Fibroblast of lung (primary cell): ENCODE measurements at places on chromosomes 2 and 18. TPM values are rescaled to one million over a fixed set of nuclear protein-coding genes. Genes with fewer than 3 reads are reported as not detected.
A peak's percentile ranks its signal among the peaks of the same experiment; 100 is the strongest.

- no peaks in the 10 kb centered on the region for H3K36me3 ChIP-seq
- no peaks in the 10 kb centered on the region for H3K27me3 ChIP-seq
- no peak overlapping the region for H3K27ac ChIP-seq
- no peak overlapping the region for H3K4me3 ChIP-seq
- no peaks in the 10 kb centered on the region for H3K4me1 ChIP-seq
- no peak for DNase-seq
Observed at GRCh38 chr18:7482342-7482741, 84.8 kb upstream of the PTPRM start.

The APCDD1 gene
- total RNA-seq = 4.9 and 17.3 TPM in 2 replicates

DNA sequence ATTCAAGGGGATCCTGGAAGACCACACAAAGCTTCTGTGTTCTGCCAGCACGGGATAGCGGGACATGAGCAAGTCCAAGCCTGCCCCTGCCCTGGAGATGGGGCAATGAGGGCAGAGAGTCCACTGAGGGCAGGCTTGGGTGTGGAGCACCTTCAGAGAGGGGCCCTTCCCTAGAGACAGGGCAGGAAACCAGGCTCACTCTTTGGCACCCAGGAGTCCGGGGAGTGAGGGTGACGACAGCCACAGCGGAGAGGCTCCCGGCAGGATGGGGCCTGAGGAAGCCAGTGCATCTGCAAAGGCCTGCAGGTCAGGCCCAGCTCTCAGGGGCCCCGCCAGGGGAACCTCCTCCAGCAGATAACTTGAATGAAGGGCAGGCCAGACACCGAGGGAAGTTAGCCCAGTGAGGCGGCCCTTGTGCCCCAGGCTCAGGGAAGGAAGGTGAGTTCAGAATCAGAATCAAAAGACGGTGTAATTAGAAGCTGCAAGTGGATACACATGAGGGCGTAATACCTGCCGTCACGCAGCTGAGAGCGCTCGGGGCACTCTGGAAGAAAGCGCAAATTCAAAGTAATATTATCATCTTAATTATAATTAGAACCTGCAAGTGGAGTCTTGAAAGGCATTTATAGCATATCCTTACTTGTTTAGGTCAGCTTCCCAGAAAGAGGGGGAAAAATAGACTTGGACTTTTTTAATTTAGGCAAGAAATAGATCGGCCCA lies 142.6 kb upstream of the LGALSL start:
- H3K4me1 ChIP-seq = peaks cover 6% of the 10 kb centered on the region
- H3K36me3 ChIP-seq = no peaks in the 10 kb centered on the region
- DNase-seq = no peak
- H3K4me3 ChIP-seq = no peak overlapping the region
- peaks cover 11% of the 10 kb centered on the region for H3K27me3 ChIP-seq

The ACADL gene
- total RNA-seq = 0.50 and 0.51 TPM in 2 replicates

DNA sequence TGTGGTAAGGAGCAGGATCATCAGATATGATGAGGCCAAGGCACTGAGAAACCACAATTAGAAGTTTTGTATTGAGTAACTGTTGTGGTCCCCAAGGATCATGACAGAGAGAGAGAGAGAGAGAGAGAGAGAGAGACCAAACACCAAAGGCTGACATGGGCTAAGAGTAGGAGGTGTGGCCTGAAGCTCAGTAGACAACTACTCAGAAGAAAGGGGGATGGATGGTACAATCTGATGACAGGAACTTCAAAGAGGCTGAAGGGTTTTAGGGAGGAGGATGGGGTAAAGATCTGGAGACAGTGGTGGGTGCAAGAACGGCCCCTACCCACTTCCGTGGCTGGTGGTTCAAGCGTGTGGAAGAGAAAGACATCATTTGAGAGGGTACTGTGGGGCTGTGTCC lies 135.0 kb downstream of the DCDC2C start:
- H3K27ac ChIP-seq = no peak overlapping the region
- no peaks in the 10 kb centered on the region for H3K36me3 ChIP-seq
- no peak for DNase-seq
- no peaks in the 10 kb centered on the region for H3K4me1 ChIP-seq
- H3K27me3 ChIP-seq = no peaks in the 10 kb centered on the region
- H3K4me3 ChIP-seq = no peak overlapping the region

DNA sequence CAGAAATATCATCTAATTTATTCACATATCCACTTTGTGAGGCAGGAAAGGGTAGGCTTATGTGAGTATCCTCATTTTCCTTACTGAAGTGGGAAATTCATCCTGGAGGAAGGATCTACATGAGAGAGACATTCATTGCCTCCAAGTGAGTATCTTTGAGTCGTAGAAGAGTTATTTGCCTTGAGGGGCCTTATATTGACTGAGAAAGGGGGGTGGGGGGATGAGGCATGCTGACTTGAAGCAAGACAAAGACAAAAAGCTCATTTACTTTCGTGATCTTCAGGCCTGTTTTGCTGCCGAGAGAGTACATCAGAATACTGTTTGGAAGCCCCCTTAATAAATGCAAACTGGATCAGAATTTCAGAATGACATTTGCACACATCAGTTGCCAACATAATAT lies 17.6 kb upstream of the NEDD4L start:
- H3K27ac ChIP-seq = no peak overlapping the region
- no peaks in the 10 kb centered on the region for H3K36me3 ChIP-seq
- H3K4me3 ChIP-seq = no peak overlapping the region
- DNase-seq = no peak
- H3K27me3 ChIP-seq = peaks cover 3% of the 10 kb centered on the region
- H3K4me1 ChIP-seq = no peaks in the 10 kb centered on the region

GRCh38 chr2:33326100-33326499 lies 150.3 kb upstream of the RASGRP3 start:
- no peak overlapping the region for H3K27ac ChIP-seq
- no peak for DNase-seq
- no peaks in the 10 kb centered on the region for H3K27me3 ChIP-seq
- H3K4me3 ChIP-seq = no peak overlapping the region

DNA sequence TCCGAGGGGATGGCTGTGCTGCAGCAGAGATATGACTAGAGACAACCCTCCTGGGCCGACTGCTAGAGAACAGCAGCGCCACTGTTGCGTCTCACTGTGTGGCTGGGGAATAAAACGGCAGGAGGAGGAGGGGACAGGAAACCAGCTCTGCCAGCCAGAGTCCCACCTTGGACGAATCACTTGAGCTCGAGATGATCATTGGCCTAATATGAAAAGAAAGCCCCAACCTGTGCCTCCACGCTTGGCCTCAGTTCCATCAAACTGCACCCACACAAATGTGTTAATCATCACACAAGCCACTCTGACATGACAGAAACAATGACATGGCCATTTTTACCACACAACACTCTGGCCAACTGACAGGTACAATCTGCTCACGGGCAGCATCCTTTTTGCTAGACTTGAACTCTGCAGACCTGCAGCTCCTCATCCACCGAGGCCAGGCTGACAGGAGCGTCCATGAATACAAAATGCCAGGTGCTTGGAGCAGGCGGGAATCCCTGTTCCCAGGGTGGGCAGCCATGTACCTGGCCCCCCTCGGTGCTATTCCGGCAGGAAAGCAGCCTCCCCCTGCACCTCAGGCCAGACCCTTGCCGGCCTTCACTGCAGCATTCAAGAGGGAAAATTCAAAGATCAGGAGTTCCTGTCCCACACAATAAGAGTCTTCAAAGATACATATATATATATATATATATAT lies 52.3 kb downstream of the PARD6G start:
- H3K36me3 ChIP-seq = no peaks in the 10 kb centered on the region
- no peak for DNase-seq
- no peak overlapping the region for H3K4me3 ChIP-seq
- no peaks in the 10 kb centered on the region for H3K27me3 ChIP-seq
- H3K27ac ChIP-seq = no peak overlapping the region

DNA sequence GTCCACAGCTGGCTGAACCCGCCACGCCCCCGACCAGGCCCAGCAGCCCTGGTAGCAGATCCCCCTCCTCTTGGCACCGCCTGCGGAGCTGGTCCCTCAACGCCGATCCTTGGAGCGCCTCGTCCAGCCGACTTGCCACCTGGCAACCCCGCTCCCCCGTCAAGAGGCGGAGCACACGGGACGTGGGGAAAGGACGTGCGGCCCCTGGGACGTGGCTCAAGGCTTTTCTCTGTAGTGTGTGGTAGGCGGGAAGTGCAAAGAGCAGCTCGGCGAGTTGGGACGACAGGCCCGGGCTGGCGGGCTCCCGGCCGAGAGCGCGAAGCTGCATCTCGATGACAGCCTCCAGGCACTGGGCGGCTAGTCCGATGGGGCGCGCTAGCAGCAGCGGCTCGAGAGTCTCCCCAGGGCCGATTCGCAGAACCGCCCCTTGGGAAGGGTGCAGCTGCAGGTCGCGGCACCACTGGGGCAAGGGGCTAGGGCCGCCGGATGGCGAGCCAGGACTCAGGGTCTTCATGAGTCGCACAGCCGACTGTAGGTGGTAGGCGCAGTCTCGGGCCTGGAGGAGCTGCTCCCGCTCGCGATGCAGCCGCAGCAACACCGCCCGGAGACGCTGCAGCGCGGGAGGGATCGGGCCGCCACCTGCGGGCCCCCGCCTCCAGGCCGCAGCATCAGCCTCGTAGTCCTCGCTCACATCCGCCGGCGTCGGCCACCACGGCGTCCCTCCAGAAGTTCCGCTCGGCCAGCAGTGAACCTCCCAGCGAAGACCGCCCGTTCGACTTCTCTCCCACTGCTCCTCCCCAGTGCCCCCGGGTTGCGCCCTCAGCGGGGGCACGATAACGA lies 617 bp downstream of the CCDC142 start:
- H3K27ac ChIP-seq = peak overlapping the region; percentile 85
- no peak for DNase-seq

The C1QL2 gene
- not detected in 2 replicates for total RNA-seq

- no peak for DNase-seq
- no peak overlapping the region for H3K4me3 ChIP-seq
- H3K27ac ChIP-seq = no peak overlapping the region
- no peaks in the 10 kb centered on the region for H3K27me3 ChIP-seq
- H3K4me1 ChIP-seq = no peaks in the 10 kb centered on the region
Observed at GRCh38 chr2:34416856-34417255, 817.8 kb upstream of the FAM98A start.

- no peak overlapping the region for H3K4me3 ChIP-seq
- peak; percentile 9 for DNase-seq
- H3K36me3 ChIP-seq = no peaks in the 10 kb centered on the region
- no peaks in the 10 kb centered on the region for H3K27me3 ChIP-seq
- H3K27ac ChIP-seq = no peak overlapping the region
Observed at GRCh38 chr18:22900558-22901238, 32.4 kb upstream of the RBBP8 start.

GRCh38 chr2:228575897-228576296 lies 394.4 kb upstream of the SPHKAP start:
- no peak overlapping the region for H3K4me3 ChIP-seq
- no peak overlapping the region for H3K27ac ChIP-seq
- no peaks in the 10 kb centered on the region for H3K4me1 ChIP-seq
- no peak for DNase-seq

GRCh38 chr18:9619990-9620389 lies 5.6 kb upstream of the PPP4R1 start:
- peak overlapping the region; percentile 72 for H3K27ac ChIP-seq
- H3K4me1 ChIP-seq = peaks cover 14% of the 10 kb centered on the region
- no peaks in the 10 kb centered on the region for H3K36me3 ChIP-seq
- no peaks in the 10 kb centered on the region for H3K27me3 ChIP-seq

DNA sequence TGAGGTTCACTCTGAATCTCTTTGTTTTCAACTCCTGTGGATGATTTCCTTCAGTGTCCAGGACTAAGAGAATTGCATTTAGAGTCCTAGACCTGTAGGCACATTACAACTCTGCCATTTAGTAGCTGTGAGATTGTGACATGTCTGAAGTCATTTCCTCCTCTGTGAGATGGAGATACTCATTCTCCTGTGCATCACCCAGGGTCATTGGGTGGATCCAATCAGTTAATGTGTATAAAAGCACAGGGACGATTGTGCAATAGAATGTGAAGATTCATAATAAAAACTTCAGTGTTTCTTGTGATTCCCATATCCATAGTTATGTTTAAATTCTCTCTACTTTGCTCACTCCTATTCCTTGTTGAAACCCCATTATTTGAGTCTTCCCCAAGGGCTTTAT lies 113.6 kb downstream of the DIS3L2 start:
- H3K27ac ChIP-seq = no peak overlapping the region
- no peak overlapping the region for H3K4me3 ChIP-seq
- H3K27me3 ChIP-seq = no peaks in the 10 kb centered on the region
- peak; percentile 44 for DNase-seq
- H3K4me1 ChIP-seq = peaks cover 2% of the 10 kb centered on the region
- H3K36me3 ChIP-seq = no peaks in the 10 kb centered on the region

The EGR4 gene
- total RNA-seq = under 0.01 TPM in 1 of 2 replicates, not detected in the other

The TSPYL6 gene
- total RNA-seq = not detected in 2 replicates

DNA sequence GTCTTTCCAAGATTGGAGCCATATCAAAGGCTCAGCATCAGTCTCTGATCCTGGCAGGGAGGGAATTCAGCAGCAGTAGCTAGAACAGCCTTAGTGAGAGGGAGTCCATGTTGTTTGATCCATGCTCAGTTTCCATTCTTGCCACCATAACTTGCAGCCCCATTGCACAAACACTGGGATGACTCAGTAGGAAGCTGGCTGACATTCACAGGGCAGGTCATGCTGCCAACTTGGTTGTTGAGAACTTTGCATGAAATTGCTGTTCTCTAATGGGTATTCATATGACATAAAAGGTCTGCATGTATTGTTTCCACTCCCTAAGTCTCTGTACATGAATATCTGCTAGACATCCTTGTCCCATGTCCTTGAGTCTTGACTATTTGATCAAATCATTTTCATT lies 29.9 kb upstream of the STAT4 start:
- H3K4me1 ChIP-seq = peaks cover 7% of the 10 kb centered on the region
- H3K4me3 ChIP-seq = no peak overlapping the region
- no peaks in the 10 kb centered on the region for H3K36me3 ChIP-seq
- H3K27ac ChIP-seq = no peak overlapping the region
- peak; percentile 67 for DNase-seq

DNA sequence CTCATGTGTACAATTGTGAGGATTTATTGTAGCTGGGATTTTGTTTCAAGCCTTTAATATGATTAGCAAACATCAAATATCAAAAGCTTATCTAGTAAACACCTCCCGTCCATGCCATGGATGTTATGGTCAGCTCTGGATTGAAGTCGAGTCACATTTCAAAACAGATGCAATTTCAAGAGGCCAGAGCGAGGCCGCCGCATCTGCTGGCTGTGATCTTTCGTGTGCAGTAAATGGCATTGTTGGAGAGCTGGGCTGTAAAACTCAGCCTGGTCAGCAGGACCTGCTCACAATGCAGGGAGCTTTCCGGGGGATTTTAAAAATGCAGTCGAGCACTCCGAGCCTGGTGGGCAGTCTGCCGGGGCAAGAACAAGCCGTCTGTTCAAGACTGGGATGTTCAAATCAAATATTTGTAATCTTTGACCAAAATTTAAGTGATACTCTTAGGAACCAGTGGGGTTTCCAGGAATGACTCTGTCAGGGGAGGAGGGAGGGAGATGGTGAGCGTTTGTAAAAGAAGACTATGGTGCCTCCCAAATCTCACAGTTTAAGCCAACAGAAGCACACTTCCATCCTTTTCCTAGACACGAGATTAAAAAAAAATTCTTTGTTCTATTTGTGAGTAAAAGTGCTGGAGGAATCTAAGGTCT lies 97.6 kb downstream of the MYCN start:
- H3K4me3 ChIP-seq = no peak overlapping the region
- no peak for DNase-seq
- no peaks in the 10 kb centered on the region for H3K4me1 ChIP-seq
- H3K27me3 ChIP-seq = no peaks in the 10 kb centered on the region

- H3K36me3 ChIP-seq = no peaks in the 10 kb centered on the region
- H3K4me1 ChIP-seq = peaks cover 6% of the 10 kb centered on the region
- H3K27me3 ChIP-seq = no peaks in the 10 kb centered on the region
Observed at GRCh38 chr18:48853588-48853987, 97.2 kb downstream of the SMAD7 start.

- no peak overlapping the region for H3K27ac ChIP-seq
- no peaks in the 10 kb centered on the region for H3K27me3 ChIP-seq
- no peak overlapping the region for H3K4me3 ChIP-seq
Observed at GRCh38 chr2:62527478-62528210, 21.6 kb upstream of the TMEM17 start.
